ENCODE measurements at places on chromosomes 2 and 18.

- peak; percentile 54 for DNase-seq
Observed at GRCh38 chr2:156405586-156405985, 30.6 kb upstream of the GPD2 start.

- no peak for DNase-seq
Observed at GRCh38 chr18:69557282-69557681, 156.6 kb downstream of the DOK6 start.

- DNase-seq = no peak
Observed at GRCh38 chr18:56443166-56443907, 195.1 kb downstream of the TXNL1 start.

- no peak for DNase-seq
Observed at GRCh38 chr18:63487676-63488075, 10.9 kb downstream of the SERPINB5 start.
